ENCODE measurements at places on chromosomes 1 and 21.
A peak's percentile ranks its signal among the peaks of the same experiment; 100 is the strongest.

- DNase-seq = no peak
Observed at GRCh38 chr1:215045698-215046308, 36.7 kb upstream of the KCNK2 start.

DNA sequence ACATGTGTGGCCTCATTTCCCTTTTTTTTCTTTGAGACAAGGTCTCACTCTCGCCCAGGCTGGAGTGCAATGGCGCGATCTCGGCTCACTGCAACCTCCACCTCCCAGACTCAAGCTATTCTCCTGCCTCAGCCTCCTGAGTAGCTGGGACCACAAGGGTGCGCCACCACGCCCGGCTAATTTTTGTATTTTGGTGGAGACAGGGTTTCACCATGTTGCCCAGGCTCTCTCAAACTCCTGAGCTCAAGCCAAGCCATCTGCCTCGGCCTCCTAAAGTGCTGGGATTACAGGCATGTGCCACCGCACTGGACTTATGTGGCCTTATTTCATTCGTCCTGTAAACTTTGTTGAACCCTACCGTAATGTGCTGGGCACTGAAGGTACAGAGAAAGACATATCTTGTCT is 569 bp upstream of the WARS2 start:
- peak; percentile 15 for DNase-seq

GRCh38 chr1:223035724-223036478 is 107.1 kb downstream of the TLR5 start:
- DNase-seq = no peak

GRCh38 chr1:24149866-24150233 is 6.9 kb upstream of the IL22RA1 start:
- no peak for DNase-seq

DNA sequence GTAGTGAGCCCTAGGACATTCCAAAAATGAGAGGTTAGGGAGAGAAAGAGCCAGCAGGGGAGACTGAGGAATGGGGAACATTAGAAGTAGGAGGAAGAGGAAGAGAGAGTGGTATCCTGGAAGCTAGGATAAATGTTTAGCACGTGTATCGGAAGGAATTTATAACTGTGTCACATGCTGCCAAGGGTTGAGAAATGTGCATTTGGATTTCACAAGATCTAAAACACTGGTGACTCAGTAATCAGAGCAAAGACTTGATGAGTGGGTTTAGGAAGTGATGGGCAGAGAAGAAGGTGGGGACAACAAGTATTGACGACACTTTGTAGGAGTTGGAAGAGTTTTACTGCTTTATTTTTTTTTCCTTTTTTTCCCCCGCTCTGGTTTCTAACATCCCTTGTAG is 193.9 kb downstream of the FMN2 start:
- DNase-seq = no peak

- peak; percentile 29 for DNase-seq
Observed at GRCh38 chr1:174968750-174969244, 30.9 kb upstream of the CACYBP start.

GRCh38 chr1:4689271-4689935 is 35.0 kb downstream of the AJAP1 start:
- DNase-seq = no peak

GRCh38 chr1:70966018-70966638 is 81.5 kb downstream of the PTGER3 start:
- no peak for DNase-seq

DNA sequence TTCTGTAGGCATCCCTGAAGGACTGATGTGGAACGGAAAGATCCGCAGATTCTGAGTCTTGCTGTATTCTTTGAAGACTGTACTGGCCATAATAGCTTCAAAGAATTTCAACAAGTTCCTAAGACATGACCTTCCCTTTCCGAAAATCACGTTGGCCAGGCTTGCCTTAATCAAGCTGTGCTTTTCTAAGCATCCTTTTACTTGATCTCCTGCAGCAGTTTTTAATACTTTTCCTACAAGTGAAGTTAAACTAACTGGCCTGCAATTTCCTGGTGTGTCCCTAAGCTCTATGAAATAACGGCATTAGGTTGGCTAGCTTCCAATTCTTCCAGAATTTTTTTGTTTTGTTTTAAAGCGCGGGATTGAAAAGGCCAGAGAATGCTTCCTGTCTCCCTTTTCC is 40.3 kb downstream of the SPAG17 start:
- DNase-seq = no peak

- DNase-seq = no peak
Observed at GRCh38 chr1:23402286-23403037, 22.1 kb downstream of the TCEA3 start.
